Melanocyte of skin (primary cell): ENCODE measurements at places on chromosomes 13 and 19. TPM values are rescaled to one million over a fixed set of nuclear protein-coding genes. Genes with fewer than 3 reads are reported as not detected.

IRGC gene
- not detected in 2 replicates for total RNA-seq

KLK5 gene
- total RNA-seq: not detected in 2 replicates

ATP4B gene
- not detected in 2 replicates for total RNA-seq

FARSA gene
- total RNA-seq: 115 and 131 TPM in 2 replicates

MIER2 gene
- total RNA-seq: 8.0 and 11.1 TPM in 2 replicates

NCAN gene
- not detected in 2 replicates for total RNA-seq

TPTE2 gene
- total RNA-seq: not detected in 2 replicates

CGB5 gene
- total RNA-seq: not detected in 2 replicates

TMEM59L gene
- total RNA-seq: not detected in 2 replicates

ZNF491 gene
- 2.7 and 3.7 TPM in 2 replicates for total RNA-seq

ANGPTL4 gene
- 1.7 and 2.9 TPM in 2 replicates for total RNA-seq

HSPB6 gene
- total RNA-seq: 0.67 and 1.9 TPM in 2 replicates

ANGPTL8 gene
- total RNA-seq: not detected in 2 replicates

OR4F17 gene
- total RNA-seq: not detected in 2 replicates

IFNL1 gene
- not detected in 2 replicates for total RNA-seq

NAPA gene
- total RNA-seq: 157 and 269 TPM in 2 replicates

F10 gene
- total RNA-seq: 0.33 TPM in 1 of 2 replicates, not detected in the other

BLOC1S3 gene
- total RNA-seq: 4.8 and 5.8 TPM in 2 replicates

LILRA1 gene
- not detected in 2 replicates for total RNA-seq

OR7D2 gene
- total RNA-seq: under 0.01 TPM in 1 of 2 replicates, not detected in the other

CYP2S1 gene
- total RNA-seq: 0.62 and 1.00 TPM in 2 replicates

CDKN2D gene
- total RNA-seq: 8.4 and 10.0 TPM in 2 replicates

ZNRF4 gene
- total RNA-seq: not detected in 2 replicates

PNMA8B gene
- total RNA-seq: 0.31 and 0.67 TPM in 2 replicates

SERTM1 gene
- total RNA-seq: not detected in 2 replicates

ZNF415 gene
- total RNA-seq: 1.0 and 1.8 TPM in 2 replicates

C19orf85 gene
- total RNA-seq: not detected in 2 replicates

DCT gene
- total RNA-seq: 1,297 and 2,247 TPM in 2 replicates

ARRDC5 gene
- not detected in 2 replicates for total RNA-seq

PDX1 gene
- total RNA-seq: not detected in 2 replicates

PRR19 gene
- 0.73 TPM in 1 of 2 replicates, not detected in the other for total RNA-seq

GIPC3 gene
- 0.31 and 0.67 TPM in 2 replicates for total RNA-seq

TNFRSF19 gene
- 74.3 and 110 TPM in 2 replicates for total RNA-seq

RXFP2 gene
- not detected in 2 replicates for total RNA-seq

CFAP97D2 gene
- total RNA-seq: not detected in 2 replicates

ZNF256 gene
- 6.5 and 7.0 TPM in 2 replicates for total RNA-seq

LGI4 gene
- 0.73 and 1.4 TPM in 2 replicates for total RNA-seq

ADAMTS10 gene
- total RNA-seq: 0.62 and 2.0 TPM in 2 replicates

LMO7 gene
- 12.5 and 19.0 TPM in 2 replicates for total RNA-seq

LHB gene
- 0.69 TPM in 1 of 2 replicates, not detected in the other for total RNA-seq

ZNF132 gene
- total RNA-seq: 7.6 and 9.1 TPM in 2 replicates

NLRP5 gene
- total RNA-seq: not detected in 2 replicates

NTF4 gene
- not detected in 2 replicates for total RNA-seq

ACP7 gene
- 6.3 and 14.3 TPM in 2 replicates for total RNA-seq

C19orf67 gene
- 0.15 TPM in 1 of 2 replicates, not detected in the other for total RNA-seq

ANKRD10 gene
- 71.9 and 140 TPM in 2 replicates for total RNA-seq

ODAD3 gene
- total RNA-seq: not detected in 2 replicates

RFC3 gene
- 15.3 and 15.5 TPM in 2 replicates for total RNA-seq

ZNF726 gene
- 3.8 and 4.0 TPM in 2 replicates for total RNA-seq

ARHGAP45 gene
- total RNA-seq: 1.4 and 4.0 TPM in 2 replicates

P2RY11 gene
- 1.4 and 4.0 TPM in 2 replicates for total RNA-seq

PRR22 gene
- 1.4 and 1.5 TPM in 2 replicates for total RNA-seq

SIGLEC5 gene
- total RNA-seq: not detected in 2 replicates

MED4 gene
- 11.0 and 17.1 TPM in 2 replicates for total RNA-seq
